ENCODE measurements at places on chromosomes 12 and 14.

DNA sequence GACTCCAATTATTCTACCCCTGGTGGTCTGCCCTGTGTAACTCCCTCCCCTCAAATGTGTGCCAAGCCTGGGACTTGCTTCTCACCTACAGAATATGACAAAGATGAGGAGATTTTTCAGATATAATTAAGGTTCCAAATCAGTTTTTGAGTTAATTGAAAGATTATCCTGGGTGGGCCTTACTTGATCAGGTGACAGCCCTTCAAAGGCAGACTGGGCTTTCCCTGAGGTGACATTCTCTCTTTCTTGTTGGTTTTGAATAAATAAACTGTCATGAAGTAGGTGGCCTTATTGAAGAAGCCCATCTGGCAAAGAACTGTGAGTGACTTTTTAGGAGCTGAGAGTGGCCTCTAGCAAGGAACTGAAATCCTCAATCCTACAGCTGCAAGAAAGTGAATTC is 106.0 kb downstream of the BRMS1L start:
- DNase-seq, result no peak

GRCh38 chr12:53179687-53180219 is 769 bp upstream of the ZNF740 start:
- no peak for DNase-seq

GRCh38 chr12:75542942-75543341 is 31.5 kb upstream of the KRR1 start:
- no peak for DNase-seq

DNA sequence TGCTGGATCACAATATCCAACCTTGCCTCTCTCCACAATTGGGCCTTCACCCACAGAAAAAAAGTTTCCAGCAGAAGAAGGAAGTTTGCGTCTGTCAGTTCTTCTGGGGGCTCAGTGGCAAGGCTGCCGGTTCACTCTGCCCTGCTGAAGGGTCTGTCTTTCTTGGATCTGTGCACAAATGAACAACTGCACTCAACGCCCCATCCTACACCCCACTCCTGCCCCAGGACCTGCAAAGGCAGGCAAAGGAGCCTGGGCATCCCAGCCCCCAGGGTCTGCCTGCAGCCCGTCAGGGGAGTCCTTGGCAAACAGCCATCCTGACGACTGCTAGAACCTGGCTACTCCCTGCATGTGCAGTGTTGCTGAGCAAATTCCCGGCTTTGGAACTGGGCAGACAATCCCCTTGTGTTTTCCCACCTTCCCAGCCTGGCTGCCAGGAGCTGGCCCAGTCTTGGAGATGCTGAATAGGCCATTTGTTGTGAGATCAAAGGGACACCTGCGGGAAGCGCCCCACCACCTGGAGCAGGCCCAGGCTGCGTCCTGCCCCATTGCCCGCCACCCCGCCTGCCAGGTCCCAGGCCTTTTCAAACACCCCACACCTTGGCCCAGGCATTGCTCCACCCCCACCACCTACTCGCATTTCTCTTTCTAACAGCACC is 311.9 kb downstream of the BCL11B start:
- DNase-seq, result peak; percentile 81

DNA sequence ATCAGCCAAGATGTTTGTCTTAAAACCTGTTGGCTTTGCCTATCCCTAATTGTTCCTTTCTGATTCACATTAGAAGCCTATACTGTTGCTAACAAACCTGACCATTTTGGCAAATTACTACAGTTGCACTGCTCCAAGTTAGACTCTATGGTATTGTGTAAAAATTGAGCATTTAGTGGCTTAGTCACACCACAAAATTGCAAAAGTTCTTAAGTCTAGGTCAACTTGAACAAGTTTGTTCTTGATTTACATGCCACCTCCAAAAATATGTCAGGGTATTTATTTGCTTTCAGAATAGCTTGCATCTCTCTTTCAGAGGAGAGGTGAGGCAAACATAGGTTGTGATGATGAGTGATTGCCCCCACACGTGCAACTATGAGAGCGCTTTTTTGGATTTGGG is 27.0 kb upstream of the PTHLH start:
- DNase-seq, result no peak

DNA sequence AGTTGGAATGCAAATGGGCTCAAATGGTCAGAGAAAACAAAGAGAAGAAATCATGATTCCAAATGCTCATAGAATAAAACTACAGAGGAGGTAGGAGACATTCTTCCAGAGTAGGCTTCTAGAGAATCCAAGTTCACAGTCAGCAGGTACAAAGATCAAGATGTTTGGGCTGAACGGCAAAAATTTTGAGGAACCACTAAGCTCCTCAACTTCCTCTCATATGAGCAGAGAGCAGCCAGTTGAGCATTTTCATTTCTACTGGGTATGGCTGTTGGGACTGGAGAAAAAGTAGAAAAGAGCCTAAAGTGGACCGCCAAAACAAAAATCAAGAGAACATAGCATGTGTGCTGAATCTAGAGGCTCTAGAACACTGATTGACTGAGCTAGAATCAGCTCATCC is 73.8 kb upstream of the ARID2 start:
- no peak for DNase-seq

- no peak for DNase-seq
These were observed 412.1 kb downstream of the DAD1 start for GRCh38 chr14:22176957-22177356.

DNA sequence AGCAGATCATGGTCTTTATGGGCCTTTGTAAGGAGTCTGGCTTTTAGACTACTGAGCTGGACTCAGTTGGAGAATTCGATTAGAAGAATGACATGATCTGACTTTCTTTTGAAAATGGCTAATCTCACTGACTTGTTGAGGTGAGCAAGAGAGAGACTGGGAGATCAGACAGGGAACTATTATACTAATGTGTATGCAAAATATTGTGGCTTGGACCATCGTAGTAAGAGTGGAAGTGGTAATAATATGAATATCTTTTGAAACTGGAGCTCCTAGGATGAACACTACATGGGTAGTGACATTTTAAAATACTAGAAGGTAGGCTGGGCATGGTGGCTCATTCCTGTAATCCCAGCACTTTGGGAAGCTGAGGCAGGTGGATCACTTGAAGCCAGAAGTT is 56.2 kb upstream of the CCT2 start:
- no peak for DNase-seq

DNA sequence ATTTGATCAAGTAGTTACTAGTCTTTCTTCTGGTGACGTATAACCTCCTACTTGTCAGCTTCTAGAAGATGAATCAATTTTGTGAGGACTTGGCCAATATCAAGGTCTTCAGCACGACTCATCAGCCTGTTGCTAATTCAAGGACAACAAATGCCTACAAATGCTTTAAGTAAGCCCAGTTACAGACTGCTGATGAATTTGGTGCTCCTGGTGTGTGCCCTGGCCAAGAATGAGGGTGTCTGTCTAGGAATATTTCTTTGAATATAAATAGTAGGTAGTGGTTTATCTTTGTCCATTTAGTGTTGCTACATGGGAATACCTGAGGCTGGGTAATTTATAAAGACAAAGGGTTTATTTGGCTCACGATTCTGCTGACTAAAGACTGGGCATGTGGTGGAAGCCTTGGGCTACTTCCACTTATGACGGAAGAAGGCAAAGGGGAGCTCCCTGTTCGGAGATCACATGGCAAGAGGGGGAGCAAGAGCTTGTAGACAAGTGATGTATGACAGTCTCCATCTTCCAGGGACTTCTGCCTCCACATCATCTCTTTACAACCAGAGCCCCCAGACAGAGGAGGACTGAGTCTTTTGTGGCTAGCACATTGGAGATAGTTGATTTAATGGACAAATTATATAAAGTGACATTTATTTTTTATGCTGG is 180.2 kb downstream of the CRADD start:
- no peak for DNase-seq

GRCh38 chr12:103986829-103987228 is 21.2 kb downstream of the TDG start:
- DNase-seq, result no peak

- no peak for DNase-seq
These were observed 104.7 kb downstream of the PLEKHA5 start for GRCh38 chr12:19234171-19234704.

- DNase-seq, result no peak
These were observed 11.4 kb upstream of the KRT2 start for GRCh38 chr12:52663420-52663819.

DNA sequence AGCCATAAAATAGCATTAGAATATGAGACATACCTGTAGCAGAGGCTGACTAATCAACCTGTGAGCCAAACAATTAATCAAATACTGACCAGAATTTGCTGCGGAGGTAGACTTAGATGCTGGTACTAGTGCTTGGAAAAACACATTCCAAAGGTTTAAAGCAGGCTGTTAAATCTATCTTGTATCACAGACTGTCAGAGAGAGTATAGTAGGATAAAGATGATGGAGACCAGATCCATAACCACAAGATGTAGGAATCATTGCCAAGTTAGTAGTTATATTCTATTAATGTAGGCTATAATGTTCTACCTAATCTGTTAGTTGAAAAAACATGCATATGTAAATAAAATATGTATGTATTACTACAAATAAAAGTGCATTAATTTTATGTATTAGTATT is 726.2 kb downstream of the SLC6A15 start:
- no peak for DNase-seq

DNA sequence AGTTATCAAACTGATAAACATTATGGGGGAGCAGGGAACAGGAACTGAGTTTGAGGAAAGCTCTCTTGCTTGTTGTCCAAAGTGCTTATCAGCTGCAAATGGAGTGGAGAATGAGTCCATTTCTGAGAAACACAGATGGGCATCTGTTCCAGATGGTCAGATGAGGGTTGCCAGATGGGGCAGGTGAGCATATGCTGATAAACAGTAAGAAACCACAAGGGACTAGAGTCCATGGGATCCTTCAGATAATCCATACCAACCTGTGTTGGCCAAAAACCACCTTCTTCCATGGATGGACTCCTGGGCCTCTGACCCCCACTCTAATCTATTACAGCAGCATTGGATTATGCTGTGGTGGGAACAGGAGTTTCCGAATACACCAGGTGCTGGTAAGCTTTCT is 38.3 kb downstream of the GNS start:
- no peak for DNase-seq

DNA sequence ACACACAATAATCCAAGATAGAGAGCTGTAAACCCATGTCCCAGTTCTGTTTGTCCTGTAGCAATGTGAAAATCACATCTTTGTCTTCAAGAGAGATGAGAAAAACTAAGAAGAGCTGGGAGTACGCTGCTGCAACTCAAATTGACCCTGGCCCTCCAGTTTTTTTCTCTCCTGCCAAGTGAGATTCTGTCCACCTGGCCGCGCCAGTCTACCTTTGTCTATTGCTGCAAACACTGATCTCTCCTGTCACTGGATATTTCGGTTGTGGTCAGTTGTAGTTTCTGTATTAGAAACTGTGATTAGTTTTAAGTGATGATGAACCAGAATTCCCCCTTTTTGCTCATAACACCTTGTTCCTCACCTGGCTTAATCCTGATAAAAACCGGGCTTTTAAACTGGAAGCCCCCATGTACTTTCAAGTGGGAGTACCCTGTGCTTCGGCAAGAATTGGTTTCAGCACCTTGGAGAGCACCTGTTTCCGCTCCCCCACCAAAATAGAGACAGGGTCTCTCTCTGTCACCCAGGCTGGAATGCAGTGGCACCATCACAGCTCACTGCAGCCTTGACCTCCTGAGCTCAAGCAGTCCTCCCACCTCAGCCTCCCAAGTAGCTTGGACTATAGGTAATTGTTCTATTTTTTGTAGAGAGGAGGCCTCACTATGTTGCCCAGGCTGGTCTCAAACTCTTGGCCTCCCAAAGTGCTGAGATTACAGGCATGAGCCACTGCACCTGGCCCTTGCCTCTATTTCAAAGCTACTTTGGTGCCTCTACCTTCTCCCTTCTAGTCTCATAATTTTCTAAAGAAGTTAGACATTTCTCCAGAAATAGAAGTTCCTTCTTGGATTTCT is 156.8 kb downstream of the PHETA1 start:
- DNase-seq, result no peak

GRCh38 chr12:130152386-130152785 is 9.9 kb upstream of the FZD10 start:
- no peak for DNase-seq

DNA sequence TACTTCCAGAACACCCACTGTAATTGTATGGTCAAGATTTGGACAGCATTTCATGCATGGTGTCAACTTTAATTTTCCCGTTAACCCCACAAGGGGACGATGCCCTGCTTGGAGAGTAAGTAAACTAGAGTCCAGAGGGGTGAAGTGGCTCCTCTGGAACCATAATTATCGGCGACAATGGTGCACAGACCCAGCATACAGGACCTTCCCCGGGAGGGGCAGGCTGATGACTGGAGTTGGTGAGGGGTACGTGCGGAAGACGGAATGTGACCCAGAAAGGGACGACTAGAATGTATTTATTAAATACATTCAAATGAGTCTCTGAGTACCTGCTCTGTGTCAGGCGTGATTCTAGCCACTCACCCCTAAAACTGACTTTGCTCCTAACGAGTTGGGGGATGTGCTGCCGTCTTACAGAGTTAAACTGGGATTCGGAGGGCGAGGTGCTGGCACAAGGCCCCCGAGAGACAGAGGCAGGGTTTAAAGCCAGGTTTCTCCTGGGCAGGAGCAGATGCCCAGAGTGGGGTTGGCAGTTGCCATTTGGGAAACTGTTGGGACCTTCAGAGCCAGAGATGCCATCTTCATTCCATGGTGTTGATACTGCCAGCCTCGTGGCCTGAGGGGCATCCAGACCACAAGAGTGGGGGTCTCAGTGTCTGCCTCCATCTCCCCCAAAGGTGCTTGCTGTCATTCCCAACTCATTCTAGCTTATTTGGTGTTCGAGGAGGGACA is 10.9 kb downstream of the RTL1 start:
- DNase-seq, result no peak

DNA sequence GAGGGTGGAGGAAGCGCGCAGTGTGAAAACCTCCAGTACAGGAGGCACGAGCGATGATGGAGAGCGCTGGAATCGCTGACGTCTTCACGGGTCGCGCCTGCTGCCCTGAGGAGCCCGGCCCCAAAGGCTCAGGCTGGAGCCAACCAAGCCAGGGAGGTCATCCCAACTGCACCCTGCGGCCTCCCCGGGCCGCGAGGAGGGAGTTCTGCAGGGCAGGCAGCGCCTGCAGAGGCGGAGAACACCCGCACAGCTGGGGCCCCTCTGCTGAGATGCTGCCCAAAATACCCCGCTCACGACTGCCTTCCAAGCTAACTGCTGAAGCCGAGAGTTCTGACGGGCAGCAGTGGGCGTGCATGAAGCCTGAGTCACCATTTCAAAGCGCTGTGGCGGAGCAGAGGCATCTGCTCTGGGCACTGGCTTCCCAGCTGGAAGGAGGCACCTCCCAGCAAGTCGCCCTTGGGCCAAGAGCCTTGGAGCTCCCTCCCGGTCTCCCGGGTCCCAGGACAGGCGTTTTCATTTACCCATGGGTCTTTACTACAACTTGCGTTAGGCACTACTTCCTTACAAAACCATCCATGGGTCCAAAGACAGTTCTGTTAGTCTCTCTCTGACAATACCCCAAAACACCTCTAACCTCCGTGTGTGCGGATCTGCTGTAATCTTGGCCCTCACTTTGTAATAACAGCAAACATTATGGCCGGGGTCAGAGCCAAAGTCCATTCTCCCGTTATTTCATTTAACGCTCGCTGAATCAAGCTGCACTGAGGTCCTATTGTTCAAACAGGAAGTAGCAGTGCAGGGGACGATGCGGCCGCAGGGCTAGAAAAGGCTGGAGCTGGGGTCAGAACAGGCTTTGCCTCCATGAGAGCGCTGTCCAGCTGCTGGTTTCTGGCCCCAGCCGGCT is 60.1 kb upstream of the RIMBP2 start:
- no peak for DNase-seq

GRCh38 chr14:34220921-34221320 is 241.1 kb downstream of the SPTSSA start:
- no peak for DNase-seq
